Fibroblast of skin of back (primary cell): ENCODE measurements at places on chromosomes 11 and 22.

- no peak for DNase-seq
These were observed 455.4 kb upstream of the TENM4 start for GRCh38 chr11:79896258-79896657.

- no peak for DNase-seq
These were observed 219.0 kb upstream of the NAV2 start for GRCh38 chr11:19493446-19494213.

DNA sequence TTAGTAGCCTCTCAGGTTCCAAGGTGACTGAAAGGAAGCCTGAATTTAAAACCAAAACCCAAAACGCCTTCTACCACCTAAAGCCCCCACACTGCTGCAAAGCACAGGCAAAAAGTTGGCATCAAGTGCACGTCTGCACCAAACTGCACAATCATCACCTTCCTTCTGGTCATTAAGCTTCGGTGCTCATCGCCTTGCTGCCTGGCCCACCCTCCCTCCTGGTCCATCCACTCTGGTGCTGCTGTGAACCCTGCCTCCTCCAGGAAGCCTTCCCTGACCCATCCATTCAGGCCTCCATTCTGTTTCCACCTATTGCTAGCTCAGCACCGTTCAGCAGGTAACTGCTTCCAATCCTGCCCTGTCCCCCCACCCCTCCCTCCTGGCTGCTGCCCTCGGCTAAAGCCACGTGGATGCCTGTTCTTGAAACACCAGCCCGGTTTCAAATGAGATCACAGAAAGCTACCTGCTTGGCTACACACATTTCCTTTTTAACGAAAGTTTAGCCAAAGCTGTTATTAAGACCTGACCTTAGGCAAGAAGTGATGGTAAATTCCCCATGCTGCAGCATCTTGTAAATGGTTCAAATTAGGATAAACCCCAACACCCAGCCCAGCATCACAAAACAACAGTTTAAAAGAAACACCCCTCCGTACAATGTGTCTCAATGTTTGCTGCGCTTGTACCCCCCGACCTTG, 53.8 kb upstream of the CD5 start:
- DNase-seq: no peak

GRCh38 chr11:62599901-62600300, 1.8 kb downstream of the MTA2 start:
- DNase-seq: no peak

DNA sequence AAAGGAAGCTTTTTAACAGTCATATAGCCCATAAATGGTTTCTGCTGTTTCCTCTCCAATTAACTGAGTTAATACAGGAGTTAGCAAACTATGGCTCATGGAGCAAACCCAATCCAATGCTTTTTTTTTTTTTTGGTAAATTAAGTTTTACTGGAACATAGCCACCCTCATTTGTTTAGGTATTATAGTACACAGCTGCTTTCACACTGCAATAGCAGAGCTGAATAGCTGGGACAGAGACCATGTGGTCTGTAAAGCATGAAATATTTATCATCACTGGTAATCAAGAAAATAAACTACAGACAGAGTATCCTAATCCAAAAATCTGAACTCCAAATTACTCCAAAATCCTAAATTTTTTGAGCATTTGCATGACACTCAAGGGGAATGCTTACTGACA, 53.7 kb downstream of the RDX start:
- DNase-seq: no peak

DNA sequence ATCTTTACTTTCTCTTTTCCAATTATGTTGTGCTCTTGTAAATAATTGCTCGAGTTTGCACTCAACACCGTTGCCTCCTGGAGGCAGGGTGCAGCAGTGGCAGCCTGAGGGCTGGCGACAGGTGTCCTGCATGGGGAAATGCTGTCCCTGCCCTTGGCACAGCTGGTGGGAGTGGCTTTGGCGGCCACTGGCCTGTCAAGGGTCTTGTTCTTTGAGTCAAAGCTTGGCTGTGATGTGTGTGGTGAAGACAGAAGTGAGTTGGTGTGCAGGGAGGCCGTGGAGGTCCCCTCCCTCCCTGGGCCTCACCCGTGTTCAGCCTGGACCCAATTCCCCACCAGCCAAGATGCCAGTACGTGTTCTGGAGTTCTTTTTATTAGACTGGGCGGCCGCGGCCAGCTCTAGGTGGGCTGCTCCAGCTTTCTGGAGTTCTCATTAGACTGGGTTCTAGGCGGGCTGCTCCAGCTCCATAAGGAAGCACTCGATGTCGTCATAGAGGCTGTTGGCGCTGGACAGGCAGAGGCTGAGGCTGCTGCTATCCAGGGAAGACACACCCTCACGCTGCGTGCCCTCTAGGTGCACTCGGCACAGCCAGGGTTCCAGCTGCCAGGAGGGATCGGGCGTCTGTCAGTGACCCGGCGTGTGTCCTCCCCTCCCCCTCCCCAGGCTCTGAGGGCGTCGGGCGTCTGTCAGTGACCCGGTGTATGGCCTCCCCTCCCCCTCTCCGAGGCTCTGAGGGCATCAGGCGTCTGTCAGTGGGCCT, 3.4 kb downstream of the IRF7 start:
- DNase-seq: no peak
